D341Med (cell line): ENCODE measurements at places on chromosomes 2 and 18.

DNA sequence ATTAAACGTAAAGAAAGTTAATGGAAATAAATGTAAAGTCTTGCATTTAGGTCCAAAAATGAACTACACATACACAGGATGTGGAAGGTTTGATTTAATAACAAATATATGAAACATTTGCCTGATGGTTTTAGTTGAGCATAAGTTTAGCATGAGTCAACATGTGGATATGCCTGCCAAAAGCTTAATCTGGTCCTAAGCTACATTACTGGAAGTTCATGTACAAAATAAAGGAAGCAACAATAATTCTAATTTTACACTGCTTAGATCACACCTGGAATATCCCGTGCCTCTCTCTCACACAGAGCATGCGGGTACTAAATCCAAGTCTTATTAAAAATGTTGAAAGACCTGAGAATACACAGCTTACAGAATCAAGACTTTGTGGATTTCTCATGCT is 276.5 kb upstream of the NRP2 start:
- DNase-seq, result no peak

GRCh38 chr2:172472446-172473033 is 45.2 kb downstream of the ITGA6 start:
- DNase-seq, result no peak

DNA sequence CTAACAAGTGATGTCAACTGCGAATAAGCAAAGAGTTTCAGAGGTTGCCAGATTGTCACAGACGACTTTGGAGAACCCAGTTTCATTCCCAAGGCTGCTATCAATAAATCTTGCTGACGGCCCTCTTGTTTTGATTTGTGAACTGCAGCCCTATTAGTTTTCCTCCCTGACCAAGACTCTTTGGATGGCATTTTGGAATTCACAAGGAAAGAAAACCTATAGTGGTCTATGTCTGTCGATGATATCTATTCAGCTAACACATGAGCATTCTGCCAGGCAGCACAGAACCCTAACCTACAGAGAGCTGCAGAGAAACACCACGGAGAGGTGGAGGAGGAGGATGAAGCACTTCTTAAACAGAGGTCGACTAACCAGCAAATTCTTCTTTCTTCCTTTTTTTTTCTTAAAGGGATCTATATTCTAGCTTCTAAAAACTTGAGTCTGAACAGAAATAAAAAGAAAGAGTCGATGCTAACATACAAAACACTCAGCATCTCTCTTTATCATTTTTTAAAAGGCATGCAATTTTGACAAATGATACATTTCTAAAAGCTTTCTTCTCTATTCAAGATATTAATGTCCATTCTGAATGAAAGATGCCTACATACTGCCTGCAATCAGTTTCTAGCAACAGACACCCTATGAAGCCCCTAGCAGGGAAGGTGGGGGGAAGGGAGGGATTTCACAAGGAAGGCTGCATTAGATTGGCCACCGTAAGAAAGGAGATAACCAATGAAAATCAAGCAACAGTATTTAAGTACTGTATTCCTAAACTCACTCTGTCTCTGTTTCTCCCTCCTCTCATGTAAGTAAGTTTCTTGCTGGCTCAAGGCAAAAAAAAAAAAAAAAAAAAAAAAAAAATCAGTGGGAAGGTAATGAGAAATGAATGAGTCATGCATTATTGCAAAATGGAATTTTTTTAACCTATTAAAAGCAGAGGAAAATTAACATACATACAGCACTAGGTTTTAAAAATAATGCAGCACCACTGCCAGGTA is 83.0 kb upstream of the CHRNA1 start:
- peak; percentile 26 for DNase-seq

DNA sequence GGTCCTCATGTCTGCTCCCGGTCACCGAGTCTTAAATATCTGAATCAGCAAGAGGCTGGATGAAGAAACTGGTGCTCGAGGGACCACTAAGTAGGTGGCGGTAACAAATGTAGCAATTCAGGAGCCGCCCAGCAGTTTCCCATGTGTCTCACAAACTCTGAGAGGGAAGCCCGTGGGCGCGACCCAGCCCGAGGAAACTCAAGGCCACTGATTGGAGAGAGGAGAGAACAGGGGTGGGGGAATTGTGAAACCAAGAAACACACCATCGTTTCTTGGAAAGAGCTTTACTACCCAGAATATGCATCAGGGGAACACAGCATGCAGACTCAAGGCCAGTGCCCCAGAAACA is 10.8 kb downstream of the MLPH start:
- DNase-seq, result no peak

DNA sequence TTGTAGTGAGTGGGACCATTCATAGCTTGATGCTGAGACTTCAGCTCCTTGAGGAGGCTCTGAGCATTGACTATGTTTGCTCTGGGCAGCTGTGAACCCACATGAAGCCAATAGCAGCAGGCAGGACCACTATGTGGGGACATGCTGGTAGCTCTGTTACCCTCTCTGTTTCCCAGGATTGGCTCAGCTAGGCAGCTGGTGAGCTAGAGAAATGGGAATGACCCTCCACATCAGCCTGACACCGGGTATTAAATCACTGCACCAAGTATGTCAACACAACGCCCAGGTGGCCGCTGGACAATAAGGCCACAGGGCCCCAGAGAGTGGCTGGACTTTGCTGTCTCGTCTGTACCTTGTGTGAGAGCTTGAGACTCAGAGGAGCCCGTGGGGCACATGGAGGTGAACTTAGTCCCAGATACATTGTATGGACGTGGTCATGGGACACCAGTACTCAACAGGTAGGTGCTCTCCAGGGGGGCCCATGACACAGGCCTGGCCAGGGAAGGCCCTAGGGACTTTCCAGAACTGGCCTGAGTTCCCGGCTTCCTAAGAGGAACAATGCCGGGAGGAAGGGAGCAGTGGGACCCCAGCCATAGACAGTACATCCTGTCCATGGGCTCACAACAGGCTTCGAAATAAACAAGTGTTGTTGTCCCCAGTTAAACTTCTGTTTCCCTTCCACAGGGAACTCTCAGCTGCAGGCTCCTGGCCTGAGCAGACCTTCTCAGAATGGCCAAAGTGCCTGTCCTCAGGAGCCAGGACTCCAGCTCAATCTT is 35.2 kb downstream of the HS1BP3 start:
- no peak for DNase-seq

DNA sequence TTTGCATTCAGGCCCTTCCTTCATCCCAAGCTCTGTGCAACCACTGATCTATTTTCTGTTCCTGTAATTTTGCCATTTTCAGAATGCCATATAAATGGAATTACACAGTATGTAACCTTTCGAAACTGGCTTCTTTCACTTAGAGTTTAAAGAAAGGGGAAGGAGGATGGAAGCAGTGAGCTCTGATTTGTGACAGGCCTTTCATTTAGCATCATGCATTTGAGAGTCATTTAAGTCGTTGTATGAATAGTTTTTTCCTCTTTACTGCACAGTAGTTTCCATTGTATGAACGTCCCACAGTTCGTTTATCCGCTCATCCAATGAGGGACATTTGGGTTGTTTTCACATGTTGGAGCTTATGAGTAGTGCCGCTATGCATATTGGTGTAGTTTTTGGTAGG is 67.0 kb downstream of the LBH start:
- DNase-seq, result no peak

DNA sequence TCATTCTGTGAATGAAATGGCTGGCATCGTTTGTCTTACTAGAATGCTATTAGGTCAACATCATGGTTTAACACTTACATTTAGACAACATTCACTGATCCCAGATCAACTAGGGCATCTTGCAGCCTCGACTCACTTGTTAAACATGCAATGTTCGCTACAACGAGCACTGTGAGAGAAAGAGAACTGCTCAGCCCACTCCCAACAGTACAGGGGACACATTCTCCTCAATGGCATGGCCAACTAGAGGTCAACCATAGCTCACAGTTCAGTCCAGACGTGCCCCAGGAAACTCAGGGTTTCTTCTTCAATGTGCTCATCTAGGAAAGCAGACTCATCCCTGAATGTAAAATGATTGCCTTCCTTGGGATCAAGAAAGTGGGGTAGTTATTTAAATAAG is 5.9 kb downstream of the WIPF1 start:
- no peak for DNase-seq
